ENCODE measurements at places on chromosomes 11 and 22. TPM values are rescaled to one million over a fixed set of nuclear protein-coding genes. Genes with fewer than 3 reads are reported as not detected.
A peak's percentile ranks its signal among the peaks of the same experiment; 100 is the strongest.

DNA sequence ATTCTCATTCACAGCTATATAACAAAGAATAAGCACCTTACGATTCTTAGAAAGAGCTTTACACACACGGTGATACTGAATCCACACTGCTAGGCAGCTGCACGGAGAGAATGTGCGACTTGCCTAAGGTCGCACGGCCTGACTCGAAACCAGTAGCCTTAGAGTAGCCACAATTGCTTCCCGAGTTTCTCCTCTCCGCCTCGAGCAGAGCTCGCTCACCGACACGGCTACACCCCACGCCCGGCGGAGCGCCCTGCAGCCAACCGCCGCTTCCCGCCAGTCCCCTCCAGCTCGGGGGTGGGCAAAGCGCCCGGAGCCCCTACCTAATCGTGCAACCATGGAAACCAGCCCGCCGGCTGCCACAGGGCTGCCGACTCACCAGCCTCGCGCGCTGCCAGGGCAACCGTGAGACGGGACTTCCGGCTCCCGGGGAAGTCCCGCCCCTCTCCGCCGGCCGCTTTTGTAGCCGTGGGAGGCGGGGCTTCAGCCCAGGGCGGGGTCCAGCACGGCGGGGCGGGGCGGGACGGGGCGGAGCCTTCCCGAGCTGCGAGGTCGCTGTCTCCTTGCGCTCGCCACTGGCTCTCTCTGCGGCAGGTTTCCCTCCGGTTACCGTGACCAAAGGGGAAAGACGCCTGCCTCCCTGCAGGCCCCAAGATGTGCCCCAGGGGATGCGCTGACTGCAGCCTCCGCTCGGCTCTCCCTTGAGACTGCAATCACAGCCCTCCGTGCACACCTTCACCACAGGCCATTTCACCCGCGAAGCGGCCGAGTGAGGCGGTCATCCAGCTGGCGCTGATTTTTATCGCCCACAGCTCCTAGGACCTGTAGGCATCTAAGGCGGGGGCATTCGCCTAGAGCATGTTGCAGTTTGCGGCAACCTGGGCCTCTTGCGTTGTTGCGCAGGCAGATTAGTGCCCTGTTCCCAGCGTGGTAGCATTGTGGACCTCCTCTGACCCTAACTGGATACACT lies 1.1 kb downstream of the BSCL2 start:
- DNase-seq, result peak; percentile 96

The TTC38 gene
- total RNA-seq, result 35.3 TPM

DNA sequence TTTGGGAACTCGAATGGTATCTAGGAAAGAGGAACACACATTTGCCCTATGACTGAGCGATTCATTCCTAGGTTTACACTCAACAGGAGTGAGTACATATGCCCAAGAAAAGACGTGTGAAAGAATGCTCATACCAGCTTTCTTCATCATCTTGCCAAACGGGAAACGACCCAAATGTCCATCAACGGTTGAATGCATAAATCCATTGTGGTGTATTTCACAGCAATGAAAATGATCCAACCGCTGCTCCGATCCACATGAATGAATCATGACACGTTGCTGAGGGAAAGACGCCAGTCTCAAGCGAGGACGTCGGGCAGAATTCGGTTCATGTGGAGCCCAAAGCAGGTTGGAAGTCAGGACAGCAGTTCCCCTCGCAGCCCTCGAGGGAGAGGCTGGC lies 71.5 kb downstream of the CYTH4 start:
- no peak for DNase-seq

DNA sequence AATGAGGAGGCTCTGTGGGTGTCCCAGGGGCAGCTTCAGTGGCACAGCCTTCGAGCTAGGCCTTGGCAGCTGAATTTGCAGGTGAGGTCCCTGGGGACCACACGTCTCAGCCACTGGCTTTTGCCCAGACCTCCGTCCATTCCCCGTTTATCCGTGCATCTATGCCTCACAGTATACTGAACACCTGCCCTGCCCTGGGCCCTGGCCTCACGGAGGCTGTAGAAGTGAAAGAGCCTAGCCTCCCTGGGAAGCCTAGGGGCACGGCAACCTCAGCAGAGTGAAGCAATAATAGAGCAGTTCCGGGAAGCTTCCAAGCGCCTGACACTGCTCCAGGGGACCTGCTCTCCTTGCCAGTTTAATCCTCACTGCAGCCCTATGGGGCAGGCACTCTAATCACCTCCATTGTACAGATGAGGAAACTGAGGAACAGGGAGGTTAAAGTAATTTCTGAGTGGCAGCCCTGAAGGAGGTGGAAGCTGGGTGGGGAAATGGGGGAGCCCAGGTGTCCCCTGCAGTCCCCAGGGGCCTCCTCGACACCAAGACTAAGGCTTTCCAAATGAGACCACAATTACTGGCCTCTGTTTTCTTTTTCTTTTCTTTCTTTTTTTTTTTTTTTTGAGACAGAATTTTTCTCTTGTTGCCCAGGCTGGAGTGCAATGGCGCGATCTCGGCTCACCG lies 2.7 kb upstream of the NFAM1 start:
- DNase-seq, result no peak

DNA sequence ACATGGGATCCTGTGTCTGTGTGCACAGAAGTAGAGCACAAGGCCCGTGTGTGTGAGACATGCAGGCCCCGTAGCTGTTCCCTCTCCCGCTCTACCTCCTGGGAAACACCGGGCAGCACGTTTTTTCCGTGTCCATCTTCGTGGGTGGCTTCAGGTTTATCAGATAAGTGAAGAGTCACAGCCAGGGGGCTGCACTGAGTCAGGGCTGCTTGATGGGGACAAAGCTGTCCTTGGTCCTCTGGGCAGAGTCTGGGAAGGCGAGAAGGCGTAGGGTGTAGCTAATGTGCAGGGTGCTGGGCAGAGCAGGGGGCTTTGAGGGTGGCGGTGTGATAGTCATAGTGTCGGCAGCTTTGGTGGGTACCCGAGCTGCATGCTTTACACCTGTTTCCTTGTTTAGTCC lies 23.7 kb downstream of the INCENP start:
- DNase-seq, result peak; percentile 32

DNA sequence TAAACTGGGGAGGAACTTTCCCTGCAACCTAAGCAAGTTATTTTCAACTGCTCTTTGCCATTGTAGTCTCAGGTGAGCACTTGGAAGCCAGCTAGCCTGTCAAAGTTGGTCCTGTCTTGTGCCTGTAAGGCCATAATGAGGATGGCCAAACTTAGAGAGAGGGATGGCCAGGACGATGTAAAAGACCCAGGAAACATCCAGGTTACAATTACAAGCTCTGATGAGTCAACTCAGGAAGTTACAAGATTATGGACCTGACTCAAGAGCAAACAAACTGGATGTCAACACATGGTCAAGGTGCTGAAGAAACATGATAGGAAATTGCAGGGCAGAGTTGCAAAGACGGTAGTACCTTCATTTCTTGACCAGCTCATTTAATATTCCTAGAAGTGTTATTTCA lies 1.6 kb downstream of the GTPBP1 start:
- no peak for DNase-seq

DNA sequence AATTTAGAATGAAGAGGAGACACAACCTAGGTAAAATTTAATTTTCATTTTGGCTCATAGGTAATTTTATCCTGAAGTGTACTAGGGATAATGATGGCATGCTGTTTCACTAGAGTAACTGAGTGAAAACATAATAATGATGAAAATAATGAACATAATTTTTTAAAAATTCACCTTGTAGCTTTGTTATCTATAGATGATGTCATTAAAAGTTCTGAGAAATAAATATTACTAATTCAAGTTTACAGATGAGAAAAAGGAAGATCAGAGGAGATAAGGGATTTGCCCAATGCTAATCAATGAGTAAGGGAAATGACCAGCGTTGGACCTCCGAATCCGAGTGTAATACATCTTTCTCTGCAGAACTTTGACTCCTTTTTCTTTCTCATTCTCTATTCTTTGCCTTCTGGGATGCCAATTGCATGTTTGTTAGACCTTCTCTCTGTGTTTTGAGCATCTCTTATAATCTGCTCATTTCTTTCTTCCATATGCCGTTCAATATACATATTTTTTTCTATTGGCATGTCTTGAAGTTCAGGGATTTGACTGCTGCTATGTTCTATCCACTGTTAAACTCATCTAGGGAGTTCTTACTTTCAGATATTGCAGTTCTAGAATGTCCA lies 186.5 kb downstream of the SNX19 start:
- no peak for DNase-seq

The ATP5MG gene
- total RNA-seq, result 278 TPM

GRCh38 chr11:120936356-120936755 lies 87.5 kb upstream of the TBCEL start:
- DNase-seq, result no peak

The SLC17A6 gene
- total RNA-seq, result not detected

GRCh38 chr11:86578727-86579405 lies 93.5 kb downstream of the ME3 start:
- DNase-seq, result no peak

DNA sequence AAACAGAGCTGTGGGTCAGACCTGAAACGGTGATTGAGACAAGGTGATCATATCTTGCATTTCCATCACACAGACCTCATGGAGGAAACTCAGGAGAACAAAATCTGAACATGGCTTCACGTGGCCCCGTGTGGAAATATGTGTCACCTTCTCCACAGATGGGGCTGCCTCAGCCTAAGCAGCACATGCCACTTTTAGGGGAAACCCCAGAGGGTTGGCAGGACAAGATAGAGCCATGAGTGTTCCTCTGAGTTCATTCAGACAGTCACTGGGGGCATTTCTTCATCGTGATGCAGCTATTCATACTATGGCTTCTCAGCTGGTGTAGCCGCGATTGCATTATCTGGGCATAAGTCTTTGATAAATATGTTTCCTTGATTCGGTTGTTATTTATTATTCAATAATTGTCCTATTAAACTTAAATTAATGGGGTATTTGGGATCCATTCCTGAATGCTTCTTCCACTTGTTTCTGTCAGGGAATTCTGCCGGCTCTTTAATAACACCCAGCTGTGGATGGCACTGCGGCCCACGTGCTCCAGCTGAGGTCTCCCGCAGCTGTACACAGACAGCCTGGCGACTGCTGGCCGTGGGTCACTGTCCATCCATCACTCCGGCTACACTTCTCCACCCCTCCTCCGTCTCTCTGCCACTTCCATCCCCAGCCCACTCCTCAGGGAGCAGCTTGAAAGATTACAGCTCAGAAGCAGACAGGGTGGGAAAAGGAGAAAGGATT lies 485.1 kb downstream of the OPCML start:
- DNase-seq, result no peak

The C11orf42 gene
- total RNA-seq, result not detected

DNA sequence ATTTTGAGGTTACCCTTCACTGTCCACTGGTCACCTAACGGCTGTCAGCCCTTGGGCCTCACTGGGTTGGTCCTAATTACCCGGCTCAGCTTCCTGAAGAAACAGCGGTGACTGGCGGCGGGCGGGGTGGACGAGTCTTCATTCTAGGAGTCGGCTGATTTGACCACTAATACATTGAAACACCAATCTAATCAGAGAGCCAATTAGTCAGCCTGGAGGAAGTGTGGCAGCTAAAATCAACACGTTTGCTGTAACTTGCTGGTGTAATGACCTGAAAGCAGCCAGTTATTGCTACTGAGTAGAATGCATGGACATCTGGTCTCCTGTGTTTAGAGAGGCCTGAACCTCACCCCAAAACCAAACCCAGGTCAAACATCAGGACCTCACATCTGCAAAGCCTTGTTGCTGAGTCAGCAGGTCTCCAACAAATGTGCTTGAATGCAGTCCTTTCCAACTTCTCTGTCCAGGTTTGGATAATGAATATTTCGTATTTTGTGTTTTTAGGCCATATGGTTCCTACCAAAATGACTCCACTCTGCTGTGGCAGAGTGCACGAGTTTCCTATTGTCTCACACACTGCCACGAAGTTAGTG lies 496.4 kb downstream of the BRD1 start:
- DNase-seq, result no peak

- no peak for DNase-seq
Observed at GRCh38 chr22:36700711-36701670, 2.6 kb downstream of the CACNG2 start.

The DTX4 gene
- total RNA-seq, result 0.12 TPM

- DNase-seq, result no peak
Observed at GRCh38 chr22:17117400-17117799, 3.8 kb downstream of the TMEM121B start.

The OOSP4B gene
- total RNA-seq, result not detected

GRCh38 chr11:87239001-87239400 lies 201.3 kb downstream of the TMEM135 start:
- DNase-seq, result no peak

GRCh38 chr11:113505541-113506375 lies 30.6 kb upstream of the DRD2 start:
- DNase-seq, result no peak

DNA sequence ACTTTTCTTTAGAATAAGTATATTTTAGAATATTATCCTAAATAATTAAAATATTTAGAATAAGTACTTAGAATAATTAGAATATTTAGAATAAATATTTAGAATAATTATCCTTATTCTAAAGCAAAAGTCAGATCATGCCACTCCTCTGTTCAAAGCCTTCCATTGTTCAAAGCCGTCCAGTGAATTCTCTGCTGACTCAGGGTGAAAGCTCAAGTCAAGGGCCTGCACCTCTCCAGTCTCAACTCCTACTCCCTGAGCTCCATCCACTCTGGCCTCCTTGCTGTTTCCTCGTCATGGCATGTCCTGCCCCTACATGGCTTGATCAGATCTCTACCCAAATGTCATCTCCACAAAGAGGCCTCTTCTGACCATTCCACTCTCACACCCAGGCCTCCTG lies 30.0 kb downstream of the PLEKHA7 start:
- no peak for DNase-seq

GRCh38 chr22:45073064-45073463 lies 63.3 kb upstream of the PHF21B start:
- no peak for DNase-seq

The BDNF gene
- total RNA-seq, result not detected

DNA sequence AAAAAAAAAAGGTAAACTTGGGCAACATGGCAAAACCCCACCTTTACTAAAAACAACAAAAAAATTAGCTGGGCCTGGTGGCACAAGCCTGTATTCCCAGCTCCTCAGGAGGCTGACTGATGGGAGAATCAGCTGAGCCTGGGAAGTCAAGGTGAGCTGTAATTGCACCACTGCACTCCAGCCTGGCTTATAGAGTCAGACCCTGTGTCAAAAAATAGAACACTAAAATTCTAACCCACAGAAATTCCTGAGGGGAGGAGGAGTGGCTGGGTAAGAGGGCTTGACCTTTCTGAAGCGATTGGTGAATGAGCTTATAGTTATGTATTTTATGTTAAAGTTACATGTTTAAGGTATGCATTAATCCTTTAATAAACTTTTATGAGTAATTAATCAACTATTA lies 53.3 kb downstream of the FAT3 start:
- no peak for DNase-seq

DNA sequence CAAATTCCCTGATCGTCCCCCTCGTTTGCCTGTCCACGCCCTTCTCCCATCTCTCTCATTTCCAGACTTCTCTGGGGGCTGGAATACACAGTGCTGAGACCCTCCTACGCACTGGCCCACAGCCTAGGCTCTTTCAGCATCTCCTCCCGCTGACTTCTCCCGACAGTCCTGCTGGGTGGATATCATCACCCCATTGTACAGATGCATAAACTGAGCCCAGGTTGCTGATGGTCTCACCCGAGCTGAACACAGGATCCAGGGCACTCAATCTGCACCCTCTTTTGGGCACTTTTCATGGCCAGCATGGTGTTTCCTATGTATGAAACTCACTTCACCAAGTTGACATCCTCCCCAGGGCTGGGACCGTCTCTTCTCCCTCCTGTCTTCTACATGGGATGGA lies 31.7 kb upstream of the PICK1 start:
- no peak for DNase-seq

Data from activated CD8-positive, alpha-beta memory T cell treated with anti-CD3 and anti-CD28 coated beads, Interleukin-2, amount 10 ng/mL, durations not matched to agents 7 days and 5 days (primary cell).